ENCODE measurements at places on chromosomes 2 and 18.

GRCh38 chr18:54257015-54257414 is 12.3 kb upstream of the POLI start:
- no peak for DNase-seq

GRCh38 chr18:30248056-30248455 is 794.5 kb downstream of the DSC3 start:
- no peak for DNase-seq

DNA sequence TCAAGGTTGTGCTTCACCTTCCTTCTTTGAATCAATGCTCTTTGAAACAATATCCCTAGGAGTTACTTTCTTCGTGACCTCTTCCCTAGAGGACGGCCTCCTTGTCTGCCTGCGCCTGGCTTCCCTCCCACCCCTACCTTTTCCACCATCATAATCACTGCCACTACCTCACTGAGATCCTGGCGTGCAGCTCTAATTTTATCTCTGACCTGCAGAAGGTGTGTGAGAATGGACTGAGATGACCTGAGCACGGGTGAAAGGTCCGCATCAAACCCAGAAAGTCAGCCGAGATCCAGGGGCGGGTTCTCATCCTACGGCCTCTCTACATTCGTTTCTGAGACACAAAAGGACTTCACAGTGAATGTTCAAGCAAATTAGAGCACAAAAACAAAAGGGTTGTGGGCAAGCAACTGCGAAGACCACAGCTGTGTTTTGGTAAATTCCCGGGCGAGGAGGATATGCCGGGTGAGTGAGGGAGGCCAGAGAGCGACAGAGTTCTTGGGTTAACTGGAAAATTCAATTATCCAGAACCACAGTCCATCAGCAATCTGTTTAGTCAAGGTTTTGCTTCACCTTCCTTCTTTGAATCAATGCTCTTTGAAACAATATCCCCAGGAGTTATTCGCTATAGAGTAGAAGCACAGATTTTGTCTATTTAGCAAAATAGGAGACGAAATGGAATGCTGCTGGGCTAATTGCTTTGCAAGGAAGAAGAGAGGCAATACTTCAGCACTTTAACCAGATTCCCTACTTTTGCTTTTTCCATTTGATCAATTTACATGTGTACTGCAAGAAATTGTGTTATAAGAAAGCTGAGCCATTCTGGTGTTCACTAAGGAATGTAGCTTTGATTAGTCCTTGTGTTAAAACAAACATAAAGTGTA is 212.6 kb downstream of the ACKR3 start:
- no peak for DNase-seq

GRCh38 chr2:209619782-209620181 is 151.8 kb upstream of the UNC80 start:
- no peak for DNase-seq

GRCh38 chr2:14511541-14511940 is 121.0 kb upstream of the LRATD1 start:
- DNase-seq = no peak

GRCh38 chr18:34153711-34154110 is 71.0 kb downstream of the NOL4 start:
- DNase-seq = no peak

DNA sequence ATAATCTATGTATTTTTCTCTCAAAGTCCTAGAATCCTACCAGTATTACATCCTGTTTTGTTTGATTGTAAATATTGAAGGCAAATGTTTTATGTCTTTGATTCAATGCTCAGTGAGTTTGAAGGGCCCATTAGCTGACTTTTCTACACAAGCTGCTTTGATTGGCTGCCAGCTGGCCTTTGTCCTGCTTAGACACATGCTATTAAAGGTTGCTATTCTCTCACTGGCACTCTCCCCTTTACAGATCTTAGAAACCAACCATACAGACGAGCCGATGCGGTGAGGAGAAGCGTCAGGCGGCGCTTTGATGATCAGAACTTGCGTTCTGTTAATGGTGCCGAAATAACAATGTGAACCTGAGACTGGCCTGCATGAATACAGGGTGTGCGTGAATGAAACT is 69.7 kb downstream of the PRPF40A start:
- DNase-seq = peak; percentile 74

- no peak for DNase-seq
Observed at GRCh38 chr2:238091436-238092060, 8.6 kb upstream of the ESPNL start.

GRCh38 chr2:37560241-37560848 is 111.1 kb downstream of the CDC42EP3 start:
- no peak for DNase-seq

GRCh38 chr2:16464641-16465040 is 201.0 kb downstream of the CYRIA start:
- DNase-seq = no peak
